Activated T-helper 1 cell treated with Interleukin-2 at 50 U/mL for 16 hours (primary cell): ENCODE measurements at places on chromosomes 1 and 21.

- no peak for DNase-seq
Observed at GRCh38 chr1:200037904-200038303, 10.4 kb downstream of the NR5A2 start.

GRCh38 chr1:36465731-36466369 lies 1.7 kb upstream of the MRPS15 start:
- no peak for DNase-seq

DNA sequence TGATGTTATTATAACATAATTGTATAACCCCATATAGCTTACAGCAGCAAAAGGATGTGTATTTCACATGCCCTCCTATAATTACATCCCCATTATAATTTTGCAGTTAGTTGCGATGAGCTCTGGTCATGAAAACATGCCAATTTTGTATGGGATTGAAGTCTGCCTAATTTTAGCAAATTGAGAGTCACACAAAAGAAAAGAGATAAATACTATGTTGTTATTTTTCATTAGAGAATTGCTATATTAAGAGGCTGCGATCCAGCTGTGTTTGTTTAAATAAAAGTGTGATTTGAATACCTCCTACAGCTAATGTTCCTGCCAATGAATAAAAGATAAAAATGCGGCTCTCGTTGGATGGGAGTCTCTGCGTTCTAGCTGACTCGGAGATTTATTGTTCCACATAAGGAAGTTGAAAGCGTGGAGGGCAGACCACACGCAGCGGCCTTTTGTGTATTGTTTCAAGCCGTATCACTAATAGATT lies 461.0 kb upstream of the NFIA start:
- no peak for DNase-seq

DNA sequence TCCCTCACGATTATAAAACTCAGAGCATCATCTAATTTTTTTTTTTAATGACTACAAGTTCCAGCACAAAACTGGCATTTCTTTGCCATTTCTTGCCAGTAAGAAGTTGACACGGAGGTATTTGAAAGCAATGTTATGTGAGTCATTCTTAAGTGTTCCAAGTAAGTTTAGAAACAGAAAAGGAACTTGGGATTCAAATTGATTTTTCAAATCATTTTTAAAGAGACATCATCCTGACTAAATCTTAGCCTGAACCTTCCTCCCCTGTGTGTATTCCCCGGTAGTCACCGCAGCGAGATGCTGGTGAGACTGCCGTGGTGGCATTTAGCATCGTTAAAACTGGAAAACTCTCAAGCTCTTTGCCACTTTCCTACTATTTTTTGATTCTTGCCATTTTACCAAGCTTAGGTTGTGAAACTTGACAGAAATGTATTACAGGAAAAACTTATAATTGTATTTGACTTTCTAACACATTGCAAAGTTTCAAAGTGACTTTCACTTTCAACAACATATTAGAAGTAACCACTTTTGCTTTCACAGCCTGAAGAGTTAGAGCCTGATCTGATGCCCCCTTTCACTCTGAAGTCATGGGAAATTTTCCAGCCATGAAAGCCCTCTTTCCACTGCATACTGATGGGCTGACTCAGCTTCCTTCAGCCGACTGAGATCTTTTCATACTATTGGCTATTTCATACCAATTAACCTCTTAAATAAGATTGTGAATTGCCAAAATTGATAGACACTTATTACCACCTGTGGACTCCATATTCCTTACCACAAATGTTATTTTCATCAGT lies 61.4 kb downstream of the OLFML2B start:
- DNase-seq: no peak

DNA sequence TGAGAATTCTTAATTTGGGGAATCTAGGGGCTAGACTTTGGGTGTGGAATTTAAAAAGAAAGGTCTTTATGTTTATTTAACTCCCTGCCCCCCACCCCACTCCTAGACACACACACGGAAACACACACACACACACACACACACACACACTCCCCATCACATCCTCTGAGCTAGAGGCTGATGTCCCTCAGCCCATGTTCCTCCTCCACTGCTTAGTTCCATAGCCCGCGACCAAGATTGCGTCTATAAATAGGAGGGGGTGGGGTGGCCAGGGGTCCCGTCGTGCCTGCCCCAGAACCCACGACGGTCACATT lies 655 bp upstream of the KIRREL1 start:
- DNase-seq: no peak

- no peak for DNase-seq
Observed at GRCh38 chr1:147504801-147505311, 36.4 kb upstream of the BCL9 start.

GRCh38 chr21:44480200-44481053 lies 25.1 kb downstream of the LRRC3 start:
- no peak for DNase-seq

DNA sequence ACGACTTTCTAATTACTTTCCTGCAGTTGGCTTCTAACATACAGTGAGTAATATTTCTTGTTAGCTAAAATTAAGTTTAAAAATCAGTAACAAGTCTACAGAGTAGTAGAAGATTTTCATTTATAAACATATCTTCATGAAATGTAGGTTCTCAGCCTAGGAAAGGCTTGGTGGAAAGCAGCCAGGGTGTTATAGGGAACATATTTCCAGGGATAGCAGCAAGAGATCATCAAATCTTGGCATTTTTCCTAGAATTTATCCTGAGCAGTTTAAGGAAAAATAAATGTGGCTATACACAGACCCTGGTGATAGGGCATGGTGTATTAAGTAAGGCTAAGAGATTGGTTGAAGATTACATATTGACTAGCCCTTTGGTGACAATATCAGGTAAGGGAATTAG lies 203.5 kb upstream of the NEGR1 start:
- no peak for DNase-seq

DNA sequence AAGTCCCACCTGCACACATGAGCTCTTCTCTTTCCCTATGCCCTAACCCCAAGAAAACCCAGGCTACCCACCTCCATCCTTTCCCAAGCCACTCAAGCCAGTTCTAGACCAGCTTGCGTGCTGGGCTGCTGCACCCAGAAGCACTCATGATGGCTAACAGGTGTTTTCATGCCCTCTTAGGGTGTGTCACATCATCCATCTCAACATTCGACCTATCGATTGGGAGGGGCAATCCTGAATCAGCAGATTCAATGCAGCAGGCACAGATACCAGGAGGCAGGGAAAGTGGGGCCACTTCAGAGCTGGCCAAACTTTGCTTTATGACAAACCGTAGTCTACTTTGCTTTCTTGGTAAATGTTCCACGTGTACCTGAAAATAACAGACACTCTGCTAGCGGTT lies 6.6 kb upstream of the PRMT2 start:
- DNase-seq: no peak

GRCh38 chr1:119327450-119328155 lies 41.0 kb upstream of the HAO2 start:
- DNase-seq: no peak

DNA sequence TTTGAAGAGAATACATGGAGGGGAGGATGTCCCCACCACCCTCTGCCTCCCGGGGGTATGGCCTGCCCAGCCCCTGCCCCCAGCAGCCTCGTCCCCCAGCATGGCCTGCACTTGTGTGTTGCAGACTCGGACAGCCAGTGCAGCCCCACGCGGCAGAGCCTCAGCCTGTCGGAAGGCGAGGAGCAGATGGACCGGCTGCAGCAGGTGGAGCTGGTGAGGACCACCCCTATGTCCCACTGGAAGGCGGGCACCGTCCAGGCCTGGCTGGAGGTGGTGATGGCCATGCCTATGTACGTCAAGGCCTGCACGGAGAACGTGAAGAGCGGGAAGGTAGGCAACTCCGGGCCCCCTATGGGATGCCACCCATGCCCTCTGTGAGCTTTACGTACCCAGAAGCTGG lies 59.5 kb upstream of the TMEM51 start:
- no peak for DNase-seq
